ENCODE measurements at places on chromosomes 3 and 15. TPM values are rescaled to one million over a fixed set of nuclear protein-coding genes. Genes with fewer than 3 reads are reported as not detected.

Gene MEX3B
- total RNA-seq = 9.8 TPM

Gene ABHD6
- 21.9 TPM for total RNA-seq

Gene UCN2
- not detected for total RNA-seq

Gene BSN
- total RNA-seq = 14.8 TPM

Gene GPR171
- total RNA-seq = 0.11 TPM

Gene UPK1B
- total RNA-seq = 11.7 TPM

Gene RLBP1
- 0.83 TPM for total RNA-seq

Gene SLC9C1
- 0.72 TPM for total RNA-seq

Gene CSTA
- 0.44 TPM for total RNA-seq

Gene TGM4
- 0.06 TPM for total RNA-seq

Gene FLNB
- total RNA-seq = 70.6 TPM

Gene GOLGA8J
- 0.40 TPM for total RNA-seq

DNA sequence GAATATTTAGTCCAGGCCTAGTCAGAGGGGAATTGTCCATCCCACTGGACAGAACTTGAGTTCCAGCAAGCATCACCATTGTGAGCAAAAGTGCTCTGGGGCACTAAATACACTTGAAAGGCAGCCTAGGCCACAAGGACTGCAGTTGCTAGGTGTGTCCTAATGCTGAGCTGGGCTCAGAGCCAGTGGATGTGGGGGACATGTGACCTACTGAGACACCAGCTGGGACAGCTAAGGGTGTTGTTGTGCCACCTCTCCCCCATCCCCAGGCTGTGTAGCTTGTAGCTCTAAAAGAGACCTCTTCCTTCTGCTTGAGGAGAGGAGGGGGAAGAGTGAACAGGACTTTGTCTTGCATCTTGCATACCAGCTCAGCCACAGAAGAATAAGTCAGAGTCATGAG is 120.9 kb downstream of the DTWD1 start:
- no peak for DNase-seq

- no peak for DNase-seq
Observed at GRCh38 chr3:26964836-26965235, 342.3 kb downstream of the LRRC3B start.

DNA sequence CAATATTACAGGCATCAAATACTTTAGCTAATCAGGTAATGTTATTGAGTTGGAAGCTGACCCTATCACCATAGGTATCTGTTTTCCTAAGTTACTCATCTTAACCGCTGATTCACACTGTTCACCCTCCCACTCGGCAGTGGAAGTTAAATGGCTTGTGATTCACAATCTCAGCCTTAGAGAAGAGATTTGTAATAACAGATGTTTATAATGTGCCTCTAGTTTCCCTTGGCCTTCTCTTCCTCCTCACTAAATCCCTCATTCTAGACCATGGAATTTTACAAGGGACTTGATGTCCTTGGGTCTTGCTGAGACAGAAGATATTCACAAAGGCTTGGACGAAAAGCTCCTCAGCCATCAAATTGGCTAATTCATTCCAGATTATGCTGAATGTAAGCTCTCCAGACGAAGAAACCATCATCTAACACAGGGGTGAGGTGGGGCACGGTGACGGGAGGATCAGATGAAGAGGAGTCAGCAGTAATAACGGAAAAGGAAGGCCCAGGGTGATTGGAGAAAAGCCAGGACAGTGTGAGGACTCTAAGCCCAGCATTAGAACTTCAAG is 931.7 kb downstream of the MCTP2 start:
- no peak for DNase-seq

DNA sequence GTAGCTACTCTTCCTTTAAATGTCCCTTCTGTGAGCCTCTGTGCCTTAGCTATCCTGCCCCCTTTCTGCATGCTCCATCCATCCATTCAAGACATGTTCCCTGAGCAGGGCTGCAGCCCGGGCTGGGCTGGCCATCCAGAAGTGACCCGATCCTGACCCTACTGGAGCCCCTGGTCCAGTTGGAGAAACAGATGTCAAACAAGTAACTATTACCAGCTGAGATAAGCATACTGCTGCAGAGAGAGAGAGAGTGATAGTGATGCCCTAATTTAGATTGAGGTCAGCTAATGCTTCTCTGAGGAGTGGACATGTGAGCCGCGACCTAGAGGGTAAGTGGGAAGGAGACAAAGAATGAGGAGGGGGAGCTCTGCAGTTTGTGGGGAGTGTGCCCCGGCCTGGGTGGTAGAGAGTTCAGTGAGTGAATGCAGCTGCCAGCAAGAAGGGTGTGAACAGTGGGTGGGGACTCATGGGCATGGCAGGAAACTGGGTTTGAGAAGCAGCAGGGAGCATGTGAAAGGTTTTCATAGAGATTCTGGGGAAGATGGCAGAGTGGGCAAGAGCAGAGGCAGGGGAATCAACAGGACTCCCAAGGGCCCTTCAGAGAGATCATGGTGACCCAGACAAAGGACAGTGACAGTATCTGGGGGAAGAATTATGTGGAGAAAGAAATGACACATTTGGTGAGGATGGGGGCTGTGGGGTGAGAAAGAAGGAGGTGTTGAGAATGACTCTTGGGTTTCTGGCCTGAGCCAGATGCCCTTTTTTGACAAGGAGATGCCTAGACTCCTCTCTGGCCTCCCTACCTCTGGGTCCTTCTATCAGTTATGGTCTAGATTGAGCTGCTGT is 44.9 kb downstream of the CHCHD6 start:
- DNase-seq = no peak

- no peak for DNase-seq
Observed at GRCh38 chr3:120302361-120302760, 17.3 kb upstream of the GPR156 start.

- no peak for DNase-seq
Observed at GRCh38 chr15:48432688-48433087, 101.5 kb downstream of the DUT start.

DNA sequence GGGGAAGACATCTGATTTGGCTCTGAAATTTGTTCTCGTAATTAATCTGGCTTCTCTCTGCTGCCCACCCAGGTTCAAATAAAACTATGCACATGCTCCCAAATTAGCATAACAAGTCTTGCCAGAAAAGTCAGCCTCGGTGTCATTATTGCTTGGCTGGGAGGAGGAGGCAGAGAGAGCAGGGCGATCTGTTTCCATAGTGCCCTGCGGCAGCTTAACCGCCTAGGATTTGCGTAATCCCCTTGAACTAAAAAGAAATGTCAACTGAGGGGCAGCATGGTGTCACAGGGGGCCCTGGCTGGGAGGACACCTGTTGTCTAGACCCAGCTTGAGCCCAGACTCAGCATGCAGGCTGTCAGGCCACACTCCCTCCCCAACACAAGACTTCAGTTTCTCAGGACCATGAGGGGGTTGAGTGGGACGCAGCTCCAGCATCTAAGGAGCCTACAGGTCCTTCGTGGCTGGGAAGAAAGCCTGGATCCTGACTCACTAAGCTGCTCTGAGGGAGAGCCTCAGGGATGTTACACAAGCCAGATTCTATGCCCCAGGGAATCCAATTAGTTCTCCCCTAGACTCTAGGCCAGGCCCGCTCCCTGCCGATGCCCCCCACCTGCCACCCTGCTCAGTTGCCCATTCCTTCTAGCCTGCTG is 17.3 kb downstream of the MRPS11 start:
- DNase-seq = peak; percentile 71

DNA sequence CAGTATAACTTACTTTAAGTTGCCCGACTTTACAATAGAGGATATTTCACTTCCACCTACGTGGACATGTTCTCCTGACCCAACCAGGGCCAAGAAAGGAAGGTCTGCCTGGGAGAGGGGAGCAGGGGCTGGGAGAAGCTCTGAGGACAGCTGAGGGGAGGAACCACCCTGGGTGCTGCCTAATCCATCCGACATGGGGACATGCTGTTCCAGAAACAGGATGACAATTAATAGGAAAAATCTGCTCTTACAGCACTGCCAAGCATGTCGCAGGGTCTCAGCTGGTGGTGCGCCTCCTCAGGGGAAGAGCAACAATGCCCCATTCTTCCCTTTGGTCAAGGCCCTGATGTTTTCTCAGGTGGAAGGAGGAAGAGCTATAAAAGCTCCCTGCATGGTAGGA is 132.3 kb downstream of the NTRK3 start:
- DNase-seq = peak; percentile 45

GRCh38 chr15:53903129-53903528 is 75.1 kb upstream of the UNC13C start:
- no peak for DNase-seq

DNA sequence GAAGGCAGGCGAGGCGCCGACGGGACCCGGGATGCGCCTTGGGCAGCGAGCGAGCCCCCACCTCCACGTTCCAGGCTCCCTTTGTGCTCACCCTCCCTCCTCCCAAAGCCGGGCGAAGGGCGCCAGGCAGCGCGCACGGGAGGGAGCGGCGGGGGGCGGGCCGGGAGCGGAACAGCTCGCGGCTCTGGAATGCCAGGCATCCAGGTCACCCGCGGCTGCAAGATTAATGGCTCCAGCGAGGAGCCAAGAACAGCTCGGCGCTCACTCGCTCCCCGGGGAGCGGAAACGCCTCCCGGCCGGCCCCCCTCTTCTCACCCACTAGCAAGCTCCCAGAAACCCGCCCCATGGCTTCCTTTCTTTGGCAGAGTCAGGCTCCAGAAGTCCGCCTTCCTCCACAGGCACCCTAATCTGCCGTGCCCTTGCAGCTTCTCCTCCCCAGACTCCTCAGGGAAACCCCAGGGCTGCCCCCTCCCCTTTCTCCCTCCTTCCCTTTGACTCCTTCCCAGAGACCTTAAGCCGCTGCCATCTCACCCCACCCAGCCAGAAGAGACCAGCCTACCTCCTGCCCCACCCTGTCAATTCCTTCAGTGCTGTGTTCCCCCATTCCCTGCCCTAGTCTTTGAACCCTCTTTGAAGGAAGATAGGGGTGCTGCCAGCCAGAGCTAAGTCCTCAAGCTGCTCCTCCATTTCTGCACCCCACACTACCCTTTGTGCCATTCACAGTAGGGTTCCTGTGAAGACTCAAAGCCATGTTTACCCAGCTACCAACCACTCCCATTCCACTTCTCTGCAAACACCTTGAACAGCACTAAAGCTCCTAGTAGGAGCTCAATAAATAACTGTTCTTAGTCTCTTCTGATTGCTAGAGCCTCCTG is 9.9 kb downstream of the AMOTL2 start:
- DNase-seq = no peak

DNA sequence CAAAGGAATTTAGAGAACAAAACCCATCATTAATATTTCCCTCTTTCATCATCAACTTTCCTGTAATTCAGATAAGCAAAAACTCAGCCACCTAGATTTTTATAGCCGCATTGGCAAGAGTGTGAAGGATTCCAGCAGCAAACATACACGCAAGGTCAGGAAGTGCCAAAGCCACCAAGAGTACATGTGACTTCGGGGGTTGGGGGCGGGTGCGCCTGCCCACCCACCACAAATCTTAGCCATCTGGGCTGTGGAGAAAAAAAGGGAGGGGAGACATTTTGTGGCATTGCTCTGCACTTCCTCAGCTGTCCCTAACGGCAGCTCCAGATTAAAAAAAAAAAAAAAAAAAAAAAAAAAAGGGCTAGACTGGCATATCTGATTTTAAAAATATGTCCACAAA is 148.4 kb downstream of the TNIK start:
- DNase-seq = no peak

GRCh38 chr3:14689247-14689980 is 14.5 kb downstream of the C3orf20 start:
- DNase-seq = no peak

GRCh38 chr3:38314112-38314763 is 32.1 kb downstream of the SLC22A14 start:
- no peak for DNase-seq

DNA sequence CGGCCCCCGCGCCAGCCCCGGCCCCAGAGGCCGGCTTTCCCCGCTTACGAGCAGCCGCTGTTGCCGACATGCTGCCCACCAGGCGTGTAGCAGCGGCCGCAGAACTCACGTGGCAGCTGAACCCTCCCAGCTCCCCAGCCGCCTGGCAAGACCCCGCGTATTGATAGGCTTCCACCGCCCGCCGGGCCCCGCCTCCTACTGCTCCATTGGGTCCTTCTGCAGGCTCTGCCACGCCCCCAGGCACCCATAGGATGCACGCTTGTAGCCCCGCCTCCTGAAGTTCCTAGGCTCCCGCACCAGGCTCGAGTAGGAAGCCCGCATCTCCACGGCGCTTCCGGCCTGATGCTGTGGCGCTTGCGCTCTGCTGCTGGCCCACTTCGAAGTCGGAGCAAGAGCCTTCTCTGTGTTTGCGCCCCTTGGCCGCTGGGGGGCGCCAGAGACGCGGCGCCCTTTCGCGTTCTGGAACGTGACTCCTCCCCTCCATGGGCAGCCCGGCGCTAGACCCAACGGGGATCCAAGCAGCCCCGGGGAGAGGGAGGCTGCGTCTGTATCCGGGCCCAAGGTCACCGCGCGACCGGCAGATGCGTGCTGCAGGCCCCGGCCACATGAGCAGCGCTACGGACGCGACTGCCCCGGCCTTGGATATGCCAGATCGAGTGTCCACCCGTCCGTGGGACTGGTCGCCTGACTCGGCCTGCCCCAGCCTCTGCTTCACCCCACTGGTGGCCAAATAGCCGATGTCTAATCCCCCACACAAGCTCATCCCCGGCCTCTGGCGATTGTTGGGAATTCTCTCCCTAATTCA is at the start of the genes PARP3 and RRP9:
Gene PARP3 (plus strand): TSS at position 566 of the 805 bp plus-strand sequence. CDS start 993 bp downstream, outside the sequence.
Gene RRP9 (minus strand): TSS at position 107 of the 805 bp plus-strand sequence. CDS start 37 bp downstream, at position 70.
- peak; percentile 99 for DNase-seq

DNA sequence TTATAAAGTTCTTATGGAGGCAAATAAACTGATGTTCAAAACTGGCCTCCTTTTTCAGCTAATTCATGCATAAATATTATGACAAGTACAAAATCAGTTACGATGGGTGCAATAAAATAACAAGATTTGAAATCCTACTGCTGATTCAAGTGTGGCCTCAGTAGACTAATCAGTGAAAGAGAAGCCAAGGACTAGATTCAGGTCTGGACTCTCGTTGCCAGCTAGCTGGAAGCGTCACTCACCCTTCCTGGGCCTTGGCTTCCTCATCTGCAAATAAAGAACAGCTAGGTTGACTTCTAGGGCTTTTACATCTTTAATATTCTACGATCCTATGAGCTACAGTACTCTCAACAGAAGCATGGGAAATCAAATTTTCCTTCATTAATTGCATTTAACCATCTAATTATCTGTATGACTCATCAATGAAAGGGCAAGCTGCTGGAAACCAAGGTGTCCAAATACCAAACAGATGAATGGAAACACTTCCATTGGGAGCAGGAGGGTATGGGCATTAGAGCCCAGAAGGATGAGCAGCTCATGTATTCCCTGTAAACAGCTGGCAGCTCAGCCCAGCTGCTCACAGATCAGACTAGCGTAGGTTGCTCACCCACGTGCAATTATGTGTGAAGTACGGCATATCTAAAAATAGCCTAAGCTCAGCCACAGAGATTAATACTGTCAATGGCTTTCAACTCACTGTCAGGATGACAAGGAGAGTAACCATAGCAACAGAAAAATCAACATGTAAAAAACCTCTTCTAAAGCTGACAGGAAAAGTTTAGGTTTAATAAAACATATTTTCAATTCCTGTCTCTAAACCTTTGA is 294.8 kb downstream of the PLCL2 start:
- no peak for DNase-seq
